ENCODE measurements at places on chromosomes 1 and 21.

DNA sequence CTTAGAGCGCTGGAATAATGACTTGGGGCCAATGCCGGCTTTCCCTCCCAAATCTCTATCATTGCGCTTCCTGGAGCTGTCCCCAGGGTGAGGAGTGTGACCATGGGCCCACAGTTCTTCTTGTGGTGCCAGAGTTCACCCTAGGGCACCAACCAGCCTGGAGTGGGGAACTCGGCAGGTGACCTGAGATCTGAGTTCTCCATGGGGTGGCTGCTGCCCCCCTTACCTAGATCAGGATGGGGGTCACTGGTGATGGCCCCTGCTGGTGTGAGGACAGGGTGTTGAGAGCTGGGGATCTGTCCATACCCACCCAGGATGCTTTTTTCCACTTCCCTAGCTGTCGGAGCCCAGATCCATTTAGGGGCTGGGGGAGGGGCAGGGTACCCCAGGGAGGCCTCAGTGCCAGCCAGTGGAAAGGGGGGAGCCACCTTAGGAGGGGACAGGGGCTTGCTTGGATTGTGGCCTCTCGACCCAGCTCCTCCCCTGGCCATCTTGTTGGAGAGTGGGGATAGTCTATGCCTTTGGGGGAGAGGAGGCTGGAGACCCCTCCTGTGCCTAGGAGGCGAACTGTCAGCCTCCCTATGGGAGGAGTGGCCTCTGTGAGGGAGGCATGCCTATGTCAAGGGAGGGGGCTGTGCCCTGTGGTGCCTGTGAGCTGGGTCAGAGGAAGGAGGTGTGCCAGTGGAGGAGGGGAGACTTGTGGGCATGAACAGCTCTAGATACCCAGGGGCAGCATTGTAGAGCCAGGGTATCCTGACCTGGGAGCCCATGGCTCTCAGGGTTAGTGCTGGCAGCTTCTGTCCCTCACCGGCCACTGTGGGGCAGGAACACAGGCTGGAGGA lies 1.7 kb downstream of the FOXO6 start:
- DNase-seq: no peak

- no peak for DNase-seq
These were observed 113.0 kb upstream of the SLC25A33 start for GRCh38 chr1:9426291-9426711.

- DNase-seq: no peak
These were observed 1518.9 kb upstream of the B3GALT2 start for GRCh38 chr1:194705123-194705854.

- DNase-seq: no peak
These were observed 15.6 kb downstream of the CADM3 start for GRCh38 chr1:159187033-159187432.

- peak; percentile 58 for DNase-seq
These were observed 220.5 kb upstream of the B3GALT2 start for GRCh38 chr1:193406901-193407300.

GRCh38 chr1:182968151-182968741 lies 15.3 kb upstream of the SHCBP1L start:
- DNase-seq: no peak

DNA sequence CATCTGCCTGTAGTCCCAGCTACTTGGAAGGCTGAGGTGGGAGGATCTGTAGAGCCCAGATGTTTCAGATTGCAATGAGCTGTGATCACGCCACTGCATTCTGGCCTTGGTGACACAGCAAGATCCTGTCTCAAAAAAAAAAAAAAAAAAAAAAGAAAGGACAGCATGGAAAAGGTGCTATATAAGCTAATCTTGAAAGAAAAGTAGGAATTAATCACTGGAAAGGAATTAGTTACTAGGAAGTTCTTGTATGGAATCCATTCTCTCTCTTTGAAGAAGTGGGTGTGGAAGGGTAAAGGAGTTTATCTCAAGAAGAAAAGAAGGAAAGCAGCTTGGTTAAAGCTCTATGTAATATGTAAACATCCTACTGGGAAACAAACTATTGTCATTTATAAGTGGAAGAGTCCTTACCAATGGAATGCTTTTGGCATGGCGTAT lies 339.2 kb downstream of the DPYD start:
- peak; percentile 78 for DNase-seq

DNA sequence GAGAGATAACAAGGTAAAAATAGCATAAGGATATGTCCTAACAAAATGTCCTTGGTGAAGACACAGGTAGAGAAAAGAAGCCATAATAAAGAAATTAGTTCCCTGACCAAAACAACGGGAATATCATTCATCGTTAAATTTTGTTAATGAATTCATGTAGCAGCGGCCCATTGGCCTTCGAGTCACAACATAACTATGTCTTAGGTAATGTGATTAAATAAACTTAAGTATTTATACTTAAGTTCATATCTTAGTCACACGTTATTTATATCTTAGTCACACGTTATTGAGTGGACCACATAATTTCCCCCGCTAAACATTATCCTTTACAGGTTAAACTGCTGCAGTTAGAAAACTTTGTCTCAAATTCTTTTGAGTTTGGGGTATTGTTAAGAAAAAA lies 1.2 kb downstream of the NEXN start:
- peak; percentile 63 for DNase-seq

GRCh38 chr21:44628707-44629391 lies 2.0 kb downstream of the KRTAP10-9 start:
- DNase-seq: no peak

- no peak for DNase-seq
These were observed 24.0 kb downstream of the CFAP74 start for GRCh38 chr1:1979482-1980165.

- no peak for DNase-seq
These were observed 24.5 kb upstream of the KIRREL1 start for GRCh38 chr1:157968946-157969345.

DNA sequence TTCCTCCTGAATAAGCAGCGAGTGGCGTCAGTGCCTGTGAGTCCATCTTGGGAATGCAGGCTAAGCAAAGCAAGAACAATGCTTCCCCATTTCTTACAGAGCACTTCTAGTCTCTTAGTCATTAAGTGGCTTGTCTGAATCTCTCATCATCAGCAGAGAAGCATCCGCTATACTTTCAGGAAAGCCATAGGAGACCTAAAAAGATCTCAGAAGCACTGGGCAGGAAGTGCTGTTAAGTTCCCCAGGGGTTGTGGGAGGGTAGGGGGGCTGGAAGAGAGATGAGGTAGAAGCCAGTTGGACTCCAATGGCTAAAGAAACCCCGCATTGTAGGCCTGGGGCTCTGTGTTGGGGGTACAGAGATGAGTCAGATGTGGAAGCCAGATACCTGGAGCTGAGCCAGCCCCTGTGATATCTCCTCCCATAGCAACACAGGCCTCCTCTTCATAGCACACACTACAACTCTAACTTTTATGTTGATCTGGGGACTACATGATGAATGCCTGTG lies 44.9 kb downstream of the SYT6 start:
- DNase-seq: no peak

GRCh38 chr1:3429320-3429719 lies 25.1 kb upstream of the ARHGEF16 start:
- DNase-seq: no peak

DNA sequence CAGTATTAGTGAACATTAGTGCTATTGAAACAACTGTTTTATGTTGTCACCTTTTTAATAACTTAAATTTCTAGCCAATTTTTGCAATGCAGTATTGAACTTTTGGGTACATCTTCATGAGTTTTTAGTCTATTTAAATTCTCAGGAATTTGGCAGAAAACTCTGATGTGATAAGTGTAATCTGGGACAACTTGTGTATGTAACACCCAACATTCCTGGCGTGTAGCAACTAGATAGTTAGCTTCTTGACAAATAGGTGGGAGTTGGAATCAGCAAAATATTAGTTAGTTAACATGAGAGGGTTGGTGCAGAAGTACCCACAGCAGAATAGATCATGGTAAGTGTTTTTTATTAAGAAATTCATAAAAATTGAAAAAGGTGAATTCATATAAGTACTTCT lies 111.6 kb downstream of the ITSN1 start:
- DNase-seq: no peak

DNA sequence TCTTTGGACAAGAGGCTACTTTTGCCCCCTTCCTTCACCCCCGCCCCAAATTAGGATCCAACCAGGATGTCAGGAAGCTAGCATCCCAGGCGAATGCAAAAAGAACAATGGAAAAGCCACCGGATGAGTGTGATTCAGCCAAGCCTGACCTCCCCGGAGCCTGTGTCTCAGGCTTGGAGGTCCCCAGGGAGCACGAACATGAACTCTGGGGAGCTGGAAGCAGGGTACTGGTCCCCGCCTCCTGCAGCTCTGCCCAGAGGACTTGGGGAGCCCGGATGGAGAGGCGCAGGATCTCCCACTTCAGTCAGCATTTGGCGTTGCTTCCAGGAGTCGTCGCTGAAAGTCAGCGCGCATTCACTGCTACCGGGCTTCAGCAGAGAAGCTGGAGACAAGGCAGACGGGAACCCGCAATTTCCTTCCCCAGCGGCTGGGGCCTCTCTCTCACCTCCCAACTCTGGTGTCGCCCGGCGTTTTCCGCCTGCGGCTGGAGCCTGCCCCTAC lies 1.8 kb upstream of the TBX15 start:
- no peak for DNase-seq

GRCh38 chr1:39076127-39076798 lies 50.1 kb downstream of the NDUFS5 start:
- DNase-seq: no peak

DNA sequence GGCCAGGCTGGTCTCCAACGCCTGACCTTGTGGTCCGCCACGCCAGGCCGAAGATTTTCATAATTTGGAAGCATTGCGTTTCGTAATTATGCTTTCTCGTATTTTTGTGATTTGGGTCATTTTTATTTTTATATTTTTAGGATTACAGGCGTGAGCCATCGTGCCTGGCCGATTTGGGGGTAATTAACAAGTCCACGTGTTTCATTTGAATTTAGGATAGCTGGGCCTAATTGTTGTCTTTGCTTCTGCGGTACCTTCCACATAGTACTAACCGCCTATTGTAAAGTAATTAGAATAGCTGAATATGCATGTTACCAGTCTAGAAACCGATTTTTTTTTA lies 1.0 kb downstream of the RCC1 start:
- no peak for DNase-seq

DNA sequence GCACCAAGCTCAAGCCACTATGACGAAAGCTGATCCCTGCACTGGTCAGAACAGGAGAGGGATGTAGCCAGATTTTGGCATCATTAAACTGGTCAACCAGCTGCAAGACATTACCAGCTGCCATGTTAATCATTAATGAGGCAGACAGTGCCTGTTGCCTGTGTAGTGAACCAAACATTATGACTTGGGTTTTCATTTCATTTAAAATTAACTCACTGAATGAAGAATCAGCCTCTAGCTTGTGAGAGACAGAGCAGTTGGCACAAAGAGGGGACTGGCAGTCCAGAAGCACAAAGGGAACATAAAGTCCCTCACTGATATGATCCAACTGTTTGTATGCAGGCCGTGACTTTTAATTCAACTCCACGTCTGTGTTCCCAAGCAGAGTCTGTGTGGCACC lies 318.9 kb downstream of the SEC16B start:
- peak; percentile 28 for DNase-seq
